ENCODE measurements at places on chromosomes 4 and X. TPM values are rescaled to one million over a fixed set of nuclear protein-coding genes. Genes with fewer than 3 reads are reported as not detected.

Gene NSUN7
- 4.4 TPM for total RNA-seq

Gene TSPAN7
- total RNA-seq, result 47.1 TPM

Gene CENPVL2
- total RNA-seq, result 1.7 TPM

Gene XAGE1A
- not detected for total RNA-seq

Gene PAGE5
- total RNA-seq, result not detected

Gene SLC26A1
- total RNA-seq, result 4.2 TPM

Gene PNMA3
- total RNA-seq, result 11.5 TPM

Gene ADRA2C
- 2.2 TPM for total RNA-seq

Gene ODAPH
- total RNA-seq, result not detected

Gene RAB40A
- 0.94 TPM for total RNA-seq

- DNase-seq, result no peak
These were observed 127.1 kb downstream of the RBM46 start for GRCh38 chr4:154908168-154908567.

DNA sequence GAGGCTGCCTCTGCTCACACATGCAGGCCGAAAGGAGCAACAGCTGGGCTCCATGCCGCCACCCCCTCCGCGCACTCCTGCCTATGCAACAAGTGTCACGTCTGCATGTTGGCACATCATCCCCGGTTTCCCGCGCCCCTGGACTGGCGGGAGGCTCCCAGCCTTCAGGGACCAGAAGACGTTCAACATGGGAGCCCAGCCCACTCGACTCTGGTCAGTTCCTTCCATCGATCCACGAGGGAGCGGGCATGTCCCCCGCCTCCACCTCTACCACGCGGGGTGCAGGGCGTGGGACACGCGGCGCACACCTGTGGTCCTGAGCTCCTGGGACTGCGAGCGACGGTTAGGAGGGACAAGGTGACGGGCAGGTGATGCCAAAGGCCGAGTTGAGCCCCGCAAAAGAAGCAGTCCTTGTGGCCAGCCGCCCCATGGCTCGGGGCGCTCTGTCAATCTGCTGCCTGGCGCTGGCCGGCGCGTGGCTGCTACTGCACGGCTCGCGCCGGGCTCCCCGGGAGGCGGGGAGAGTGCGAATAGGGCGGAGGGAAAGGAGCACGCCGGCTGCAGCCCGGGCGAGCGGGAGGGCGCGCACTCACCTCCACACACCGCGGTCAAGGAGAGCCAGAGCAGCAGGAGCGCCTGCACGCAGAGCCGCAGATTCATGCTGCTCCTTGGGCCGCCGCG lies 645 bp downstream of the APLN start:
- no peak for DNase-seq

DNA sequence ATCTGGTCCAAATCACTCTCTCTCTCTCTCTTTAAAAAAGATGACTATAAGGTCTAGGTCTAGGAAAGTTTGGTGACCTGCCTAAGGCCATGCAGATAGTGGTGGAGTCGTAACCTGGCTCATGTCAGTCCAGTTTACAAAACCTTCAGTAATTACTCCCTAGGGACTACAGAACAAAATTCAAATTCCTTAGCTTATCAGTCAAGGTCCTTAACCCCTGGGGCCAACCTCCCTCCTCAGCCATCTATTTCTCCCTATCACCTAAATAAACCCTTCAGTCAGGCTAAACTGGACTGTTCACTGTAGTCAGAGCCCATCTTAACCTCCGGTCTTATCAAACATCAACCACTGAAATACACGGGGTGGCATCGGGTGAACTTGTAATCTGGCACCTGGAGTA lies 68.9 kb downstream of the MAP3K15 start:
- DNase-seq, result no peak

- DNase-seq, result no peak
These were observed 77.6 kb downstream of the PDE5A start for GRCh38 chr4:119550857-119551532.

DNA sequence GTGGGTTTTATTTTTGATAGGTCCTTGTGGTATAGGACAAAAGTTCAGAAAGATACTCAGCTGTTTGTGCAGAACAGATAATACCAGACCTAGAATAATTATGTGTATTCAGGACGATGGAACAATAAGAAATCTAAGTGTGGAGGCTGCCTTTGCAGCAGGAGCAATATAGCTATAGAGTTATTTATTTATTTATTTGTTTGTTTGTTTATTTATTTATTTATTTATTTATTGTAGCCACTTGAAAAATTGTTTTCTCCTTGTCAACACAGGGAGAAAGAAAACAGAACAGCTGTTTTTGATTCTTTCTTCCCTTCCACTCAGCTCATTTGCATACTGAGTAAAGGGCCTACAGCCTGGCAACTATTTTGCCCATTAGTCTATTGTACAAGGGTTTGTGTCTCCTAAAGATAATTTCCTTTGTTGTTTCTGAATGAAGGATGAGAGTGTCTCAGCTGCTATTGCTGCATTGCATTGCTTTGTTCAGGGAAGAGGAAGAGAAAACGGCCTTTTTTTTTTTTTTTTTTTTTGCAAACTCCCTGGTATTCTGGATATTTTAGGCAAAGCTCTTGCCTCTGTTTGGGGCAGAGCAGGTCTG lies 56.0 kb upstream of the ESX1 start:
- DNase-seq, result no peak

DNA sequence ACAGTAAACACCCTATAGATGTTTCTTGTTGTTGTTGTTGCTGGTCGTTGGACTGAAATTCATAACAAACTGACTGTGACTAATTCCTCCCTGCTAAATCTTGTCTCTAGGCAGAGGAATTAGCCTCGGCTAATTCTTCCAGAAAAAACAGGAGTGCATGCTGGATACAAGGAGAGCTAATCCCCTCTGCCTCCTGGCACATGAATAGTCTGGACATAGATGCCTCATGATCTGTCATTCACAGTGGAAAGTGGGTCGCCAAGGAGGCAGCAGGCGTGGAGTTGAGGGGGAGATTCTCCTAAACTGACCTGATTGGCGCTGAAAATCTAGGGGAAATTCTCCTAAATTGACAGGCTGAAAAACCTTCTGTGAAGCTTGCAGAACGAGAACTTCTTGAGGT lies 220.1 kb downstream of the DCTD start:
- DNase-seq, result no peak

DNA sequence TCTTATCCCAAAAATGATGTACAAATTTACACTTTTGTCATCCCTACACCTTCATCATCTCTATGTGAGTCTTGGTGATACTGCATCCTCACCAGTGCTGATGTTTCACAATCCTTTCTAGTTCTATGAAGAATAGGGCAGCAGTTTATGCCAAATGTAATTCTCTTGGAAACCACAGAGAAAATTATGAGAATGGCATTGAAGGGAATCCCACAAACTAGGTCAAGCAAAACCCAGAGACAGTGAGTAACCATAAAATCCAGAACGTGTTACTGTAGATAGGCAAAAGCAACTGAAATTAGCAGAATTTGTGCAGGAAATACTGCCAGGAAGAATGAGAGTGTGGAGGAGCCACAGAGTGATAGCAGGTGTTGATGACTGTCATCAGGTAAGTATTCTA lies 24.5 kb downstream of the IL15 start:
- no peak for DNase-seq

DNA sequence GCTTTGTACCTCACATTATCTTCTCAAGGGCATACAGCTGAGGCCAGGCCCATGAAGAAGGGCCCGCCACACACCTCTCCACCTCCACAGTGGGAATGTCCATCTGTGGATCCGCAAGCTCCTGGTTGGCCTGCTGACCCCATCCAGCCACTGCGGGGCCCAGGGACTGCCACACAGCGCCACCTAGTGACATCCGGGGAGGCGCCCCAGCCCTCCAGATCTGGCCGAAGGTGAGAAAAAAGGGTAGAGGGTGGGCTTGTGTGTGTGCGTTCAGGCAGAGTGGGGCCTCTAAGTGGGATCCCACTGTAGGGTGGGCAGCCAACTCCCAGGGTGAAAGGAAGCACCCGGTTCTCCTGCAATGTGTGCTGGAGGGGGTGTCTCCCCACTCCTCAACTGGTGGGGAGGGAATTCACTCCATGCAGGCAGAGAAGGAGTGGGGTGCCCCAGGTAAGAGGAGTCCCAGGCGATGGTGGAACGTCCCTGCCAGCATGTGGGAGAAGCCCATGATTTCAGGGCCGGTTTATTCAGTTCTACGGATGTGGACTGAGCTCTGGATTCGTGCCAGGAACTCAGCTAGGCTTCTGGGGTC lies 117.3 kb downstream of the ENPP6 start:
- DNase-seq, result peak; percentile 14

DNA sequence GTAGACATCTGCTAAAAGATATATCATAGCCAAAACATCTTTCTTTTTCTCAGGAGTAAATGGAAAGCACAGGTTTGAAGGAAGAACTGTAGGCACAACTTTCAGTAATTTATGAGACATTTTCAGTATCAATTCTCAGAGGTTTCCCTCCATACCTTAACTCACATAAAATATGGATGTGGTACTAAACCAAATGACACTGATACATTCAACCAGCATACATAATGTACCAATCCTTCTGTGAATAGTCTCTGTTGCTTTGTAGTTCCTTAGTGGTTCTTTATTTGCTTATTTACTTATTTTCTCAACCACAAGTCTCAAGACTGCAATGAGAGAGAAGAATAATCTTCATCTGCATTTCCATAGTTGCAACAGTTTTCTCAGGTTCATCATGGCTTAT lies 96.1 kb downstream of the ARHGAP24 start:
- DNase-seq, result no peak

DNA sequence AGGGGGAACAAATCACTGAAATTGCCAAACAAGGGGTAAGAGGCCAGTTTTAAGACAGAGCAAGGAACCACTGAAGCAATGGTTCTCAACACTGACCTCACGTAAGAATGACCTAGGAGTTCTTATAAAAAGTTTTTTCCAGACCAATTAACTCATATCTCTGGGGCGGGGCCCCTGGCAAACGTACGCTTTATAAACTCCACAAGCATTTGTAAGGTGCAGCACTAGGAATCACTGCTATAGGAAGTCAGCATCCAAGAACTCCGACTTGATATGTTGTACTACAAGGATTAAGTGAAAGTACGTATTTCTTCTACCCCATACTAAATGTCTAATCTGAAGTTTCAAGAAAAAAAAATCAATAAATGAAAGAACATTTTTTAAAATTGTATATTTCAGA lies 269.9 kb downstream of the RCHY1 start:
- no peak for DNase-seq

GRCh38 chr4:160372390-160372789 lies 1269.5 kb downstream of the RAPGEF2 start:
- no peak for DNase-seq

DNA sequence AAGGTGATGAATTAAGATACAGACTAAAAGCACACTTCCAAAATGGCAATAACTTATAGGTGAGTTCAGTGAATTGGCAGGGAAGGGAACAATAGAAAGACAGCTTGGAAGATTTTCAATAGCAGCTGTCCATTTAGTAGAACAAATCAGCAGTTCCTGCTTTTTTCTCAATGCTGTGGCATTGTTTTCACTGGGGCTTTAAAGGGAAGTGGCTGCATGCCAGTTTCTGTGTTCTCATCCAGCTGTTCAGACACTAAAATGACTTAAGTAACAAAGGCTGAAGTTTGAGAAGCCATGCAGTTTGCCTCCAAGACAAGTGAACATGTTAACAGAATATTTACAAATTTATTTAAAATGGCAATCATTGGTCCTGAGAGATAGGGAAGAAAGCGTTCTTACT lies 291.9 kb downstream of the FAM47A start:
- DNase-seq, result no peak

DNA sequence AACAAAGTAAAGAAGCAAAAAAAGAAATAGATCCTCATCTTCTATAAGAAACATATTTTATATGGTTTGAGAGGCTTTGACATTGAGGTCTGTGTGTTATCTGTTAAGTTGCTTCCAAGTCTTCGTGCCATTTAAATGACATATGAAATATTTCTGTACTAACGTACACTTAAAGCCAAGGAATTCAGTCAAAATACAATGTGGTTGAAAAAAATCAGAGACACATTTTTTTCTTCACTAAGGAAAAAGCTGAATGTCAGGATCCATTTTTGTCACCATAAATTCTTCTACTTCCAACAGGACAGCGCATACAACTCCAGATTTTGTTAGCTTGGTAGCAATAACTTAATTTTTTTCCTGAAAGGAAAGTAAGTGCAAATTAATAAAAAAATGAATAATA lies 168.5 kb downstream of the FAT4 start:
- DNase-seq, result no peak

- no peak for DNase-seq
These were observed 232.9 kb upstream of the ANKRD50 start for GRCh38 chr4:124945422-124945821.

DNA sequence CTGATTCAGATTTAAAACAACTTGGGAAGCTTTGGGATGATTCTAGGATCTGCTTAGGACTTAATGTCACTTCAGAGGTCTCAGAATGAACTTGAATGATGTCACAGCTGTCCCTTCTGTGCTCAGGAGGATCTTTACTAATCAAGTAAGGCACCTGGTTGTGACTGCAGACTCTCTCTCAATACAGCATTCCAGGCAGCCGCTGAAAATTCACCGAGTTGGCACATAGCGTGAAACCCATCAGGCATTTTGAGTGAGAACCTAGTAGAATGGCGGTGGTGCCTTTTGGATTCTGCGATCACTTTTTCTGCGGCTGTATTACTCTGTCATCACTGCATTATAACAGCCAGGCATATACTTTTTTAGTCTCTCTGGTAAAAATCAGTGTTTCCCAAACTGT lies 16.5 kb downstream of the SNX25 start:
- DNase-seq, result no peak

DNA sequence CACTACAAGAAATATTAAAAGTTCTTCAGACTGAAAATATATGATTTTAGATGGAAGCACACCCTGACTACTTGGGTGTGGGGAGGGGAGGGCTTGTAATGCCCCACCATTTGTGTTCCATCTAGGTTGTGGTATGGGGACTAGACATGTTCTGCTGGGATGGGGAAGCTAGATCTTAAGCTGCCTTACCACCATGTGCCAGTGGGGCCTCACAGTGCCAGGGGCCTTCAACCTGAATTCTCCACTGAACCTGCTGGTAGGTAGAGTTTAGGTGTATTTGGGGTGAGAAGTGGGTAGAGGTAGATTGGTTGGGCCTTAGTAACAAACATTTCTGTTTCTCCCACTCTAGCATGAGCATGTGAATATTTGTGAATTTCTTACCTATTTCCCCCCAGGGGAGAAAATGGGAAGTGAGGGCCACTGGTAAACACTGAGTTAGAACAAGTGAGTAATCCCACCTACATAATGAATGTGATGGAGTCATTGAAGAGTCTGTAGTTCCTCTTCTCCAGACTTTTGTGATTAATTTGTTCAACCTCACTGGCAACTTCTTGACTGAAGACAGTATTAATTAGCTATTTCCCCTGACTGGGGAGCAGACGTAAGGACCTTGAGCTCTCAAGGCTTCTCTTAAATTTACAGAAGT lies 44.0 kb downstream of the BRCC3 start:
- no peak for DNase-seq

DNA sequence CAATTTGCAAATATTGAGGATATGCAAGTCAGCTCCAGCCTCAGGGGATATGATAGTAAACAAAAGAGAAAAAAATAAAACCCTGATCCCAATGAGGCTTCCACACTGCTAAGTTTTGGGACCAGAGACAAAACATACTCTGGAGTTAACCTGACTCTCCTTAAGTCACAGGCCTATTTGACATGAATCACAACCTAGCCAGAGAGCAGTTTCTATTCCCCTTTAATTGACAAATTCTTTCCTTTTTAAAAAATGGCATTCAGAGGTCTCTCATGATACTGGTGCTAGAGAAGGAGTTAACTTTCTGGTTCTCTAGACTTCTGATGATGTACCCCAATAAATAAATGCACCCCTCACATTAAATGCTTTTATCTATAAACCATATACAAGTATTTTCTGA lies 8.8 kb downstream of the ACSL1 start:
- DNase-seq, result no peak
